ENCODE measurements at places on chromosomes 4 and X.

- no peak for DNase-seq
Observed at GRCh38 chrX:68060506-68061205, 372.6 kb downstream of the OPHN1 start.

GRCh38 chrX:134548257-134549201, 88.6 kb downstream of the HPRT1 start:
- DNase-seq: no peak

GRCh38 chrX:119391279-119391678, 7.9 kb upstream of the SLC25A43 start:
- DNase-seq: no peak

DNA sequence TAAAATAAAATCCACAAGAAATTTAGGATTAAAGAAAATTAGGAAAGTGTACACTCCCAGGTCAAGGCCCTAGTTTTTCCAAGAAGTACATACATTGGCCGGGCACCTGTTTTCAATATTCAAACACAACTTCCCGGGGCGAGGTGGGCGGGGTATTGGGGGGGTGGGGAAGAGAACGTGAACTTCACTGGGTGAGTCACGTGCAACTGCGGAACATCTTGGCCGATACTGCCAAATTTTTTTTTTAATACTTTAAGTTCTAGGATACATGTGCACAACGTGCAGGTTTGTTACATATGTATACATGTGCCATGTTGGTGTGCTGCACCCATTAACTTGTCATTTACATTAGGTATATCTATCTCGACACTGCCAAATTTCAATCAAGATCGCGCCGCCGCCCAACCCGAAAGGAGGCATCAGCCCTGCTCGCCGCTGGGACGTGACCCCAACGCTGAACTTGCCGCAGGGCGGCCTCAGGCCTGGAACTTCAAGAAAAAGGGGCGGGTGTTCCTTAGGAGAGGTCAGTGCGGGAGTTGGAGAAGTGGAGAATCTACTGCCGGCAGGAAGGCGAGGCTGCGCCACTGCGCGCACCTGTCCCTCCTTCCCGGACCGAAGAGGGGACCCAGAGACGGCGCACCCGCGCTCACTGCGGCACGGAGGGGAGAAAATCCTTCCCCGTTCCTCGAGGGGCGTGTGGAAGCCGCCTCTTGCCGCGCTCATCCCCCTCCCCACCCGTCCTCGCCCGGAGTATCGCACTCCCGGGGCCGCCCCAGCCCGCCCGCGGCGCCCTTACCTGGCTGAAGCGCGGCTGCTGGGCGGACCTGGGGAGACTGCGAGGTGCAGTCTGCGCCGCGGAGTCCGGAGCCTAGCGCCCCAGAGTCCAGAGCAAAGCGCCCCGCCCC, at the start of gene TEC:
Gene TEC (minus strand): TSS at position 883 of the 905 bp plus-strand sequence. CDS start 41,224 bp downstream, outside the sequence.
- DNase-seq: no peak

- DNase-seq: peak; percentile 46
Observed at GRCh38 chr4:186190581-186191199, 677 bp upstream of the CYP4V2 start.

- DNase-seq: no peak
Observed at GRCh38 chrX:80817002-80817401, 7.3 kb upstream of the BRWD3 start.

GRCh38 chr4:37837446-37837845, 11.0 kb downstream of the PGM2 start:
- no peak for DNase-seq

- DNase-seq: no peak
Observed at GRCh38 chr4:169150806-169151205, 120.0 kb downstream of the SH3RF1 start.

GRCh38 chr4:168390041-168390440, 71.5 kb upstream of the DDX60 start:
- no peak for DNase-seq

GRCh38 chrX:118464501-118464900, 31.1 kb upstream of the DOCK11 start:
- no peak for DNase-seq

DNA sequence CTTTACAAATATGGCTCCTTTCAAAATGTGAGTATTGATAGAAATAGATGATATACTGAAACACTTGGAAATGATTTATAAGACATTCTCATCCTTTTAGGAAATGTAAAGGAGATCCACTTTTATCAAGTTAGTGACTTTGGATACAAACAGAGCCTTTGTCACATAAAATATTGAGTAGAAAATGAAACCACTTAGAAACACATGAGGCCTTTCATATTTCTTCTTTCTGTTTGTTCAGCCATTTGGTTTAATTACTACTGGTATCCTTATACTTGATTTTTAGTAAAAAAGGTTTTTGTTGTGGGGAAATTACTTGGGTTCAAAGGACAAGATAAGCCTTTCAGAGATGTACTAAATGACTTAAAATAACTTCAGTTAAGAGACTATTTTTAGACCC, 4.1 kb downstream of the STOX2 start:
- DNase-seq: no peak

DNA sequence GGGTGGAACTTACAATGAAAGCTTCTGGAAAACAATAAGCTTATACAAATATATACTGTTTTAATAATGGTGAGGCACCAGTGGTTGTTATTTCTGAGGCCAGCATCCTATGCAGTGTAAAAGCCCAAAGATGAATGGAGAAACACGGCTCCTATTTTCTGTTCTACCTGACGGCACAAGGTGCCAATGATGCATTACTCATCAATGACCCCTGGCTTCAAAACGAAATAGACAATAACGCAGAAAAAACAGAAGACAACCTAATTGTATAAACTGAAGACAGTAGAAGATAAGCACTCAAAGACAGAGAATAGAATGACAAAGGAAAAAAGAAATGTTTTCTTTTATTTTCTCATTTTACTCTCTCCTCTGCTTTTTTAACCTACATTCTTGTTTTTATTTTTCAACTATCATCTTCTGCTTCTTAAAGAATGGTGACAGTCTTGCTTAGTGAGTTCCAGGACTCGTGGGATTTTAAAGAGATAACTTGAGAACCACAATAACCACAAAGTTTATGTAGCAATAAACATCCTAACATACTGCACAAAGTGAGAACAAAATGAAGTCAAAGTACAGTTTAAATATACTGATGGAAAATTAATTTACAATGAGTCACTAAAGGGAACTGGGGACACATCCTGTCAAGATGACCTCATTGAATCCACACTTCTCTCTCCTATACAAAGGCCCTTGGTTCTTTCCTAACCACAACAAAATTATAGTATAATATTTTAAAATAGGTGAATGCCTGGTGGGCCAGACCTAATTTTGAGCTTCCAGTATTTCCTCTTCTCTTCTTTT, 169.8 kb downstream of the BTC start:
- DNase-seq: no peak

DNA sequence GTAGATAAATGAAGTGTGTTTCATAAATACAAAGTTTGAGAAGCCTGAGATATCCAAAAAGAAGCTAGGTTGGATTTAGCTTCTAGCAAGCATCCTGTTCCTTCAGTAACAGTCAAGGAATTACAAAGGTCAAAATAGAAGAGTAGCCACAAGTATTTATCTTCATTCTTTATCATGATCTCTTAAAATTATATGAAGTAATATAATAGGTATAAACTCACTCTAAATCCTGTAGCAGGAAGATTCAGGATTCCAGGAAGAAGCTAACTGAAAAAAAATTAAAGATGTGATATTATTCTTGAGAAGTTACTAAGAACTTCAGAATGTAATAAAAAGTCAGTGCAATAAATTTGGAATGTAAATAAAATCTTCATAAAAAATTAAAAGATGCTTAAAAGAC, 31.1 kb upstream of the RXFP1 start:
- DNase-seq: no peak

- no peak for DNase-seq
Observed at GRCh38 chrX:102860235-102860634, 76.8 kb upstream of the RAB40AL start.
